CMK (cell line): ENCODE measurements at places on chromosomes 3 and 15.

DNA sequence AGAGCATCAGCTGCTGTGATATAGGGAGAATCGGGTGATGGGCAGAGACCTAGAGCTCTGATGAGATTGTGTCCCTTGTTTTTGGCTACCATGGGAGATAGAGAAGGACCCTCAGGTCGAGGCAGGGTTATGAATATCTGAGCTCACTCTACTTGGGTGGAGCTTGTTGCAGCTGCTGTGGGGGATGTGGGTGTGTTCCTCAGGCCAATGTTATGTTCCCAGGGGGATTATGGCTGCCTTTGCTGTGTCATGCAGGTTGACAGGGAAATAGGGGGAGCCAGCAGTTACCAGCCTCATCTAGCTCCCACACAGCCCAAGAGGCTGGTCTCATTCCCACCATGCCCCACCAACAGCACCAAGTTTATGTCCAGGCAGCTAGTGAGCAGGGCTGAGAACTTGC lies 131.5 kb downstream of the TRIM42 start:
- DNase-seq, result no peak

DNA sequence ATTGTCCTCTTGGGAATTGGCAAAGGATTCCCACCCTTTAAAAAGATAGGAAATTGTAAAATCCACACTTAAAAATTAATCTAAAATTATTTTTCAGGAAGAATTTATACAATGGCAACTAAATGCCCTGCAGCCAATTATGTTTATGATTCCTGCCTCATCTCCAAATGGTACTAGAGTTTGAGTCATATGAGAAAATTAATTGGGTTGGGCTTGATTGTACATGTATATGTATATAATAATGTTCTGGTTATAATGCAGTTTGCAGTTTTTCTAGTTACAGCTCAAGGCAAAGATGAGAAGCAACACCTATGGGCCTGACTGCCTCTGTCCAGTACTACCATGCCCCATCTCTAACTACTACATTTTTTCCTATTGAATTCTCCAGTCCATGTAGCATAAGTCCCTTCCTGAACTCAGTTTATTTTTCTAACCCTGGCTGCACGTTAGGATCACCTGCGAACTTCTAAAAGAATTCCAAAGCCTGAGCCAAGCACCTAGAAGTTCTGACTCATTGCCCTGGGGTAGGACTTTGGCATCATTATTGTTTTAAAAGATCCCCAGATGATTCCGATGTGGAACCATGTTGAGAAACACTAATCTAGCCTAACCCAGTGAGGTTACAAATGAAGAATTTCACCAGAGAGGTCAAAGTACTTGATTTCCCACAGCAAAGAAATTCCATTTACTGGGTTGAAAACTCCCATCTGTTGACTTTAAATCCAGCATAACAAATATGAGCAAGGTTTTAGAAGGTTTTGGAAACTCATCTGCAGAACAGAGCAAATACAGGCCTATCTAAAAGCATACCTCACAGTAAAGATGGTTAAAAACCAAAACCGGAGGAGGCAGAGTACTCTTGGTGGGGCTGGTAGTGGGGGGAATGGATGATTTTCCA lies 19.4 kb downstream of the TGFBR2 start:
- DNase-seq, result no peak

DNA sequence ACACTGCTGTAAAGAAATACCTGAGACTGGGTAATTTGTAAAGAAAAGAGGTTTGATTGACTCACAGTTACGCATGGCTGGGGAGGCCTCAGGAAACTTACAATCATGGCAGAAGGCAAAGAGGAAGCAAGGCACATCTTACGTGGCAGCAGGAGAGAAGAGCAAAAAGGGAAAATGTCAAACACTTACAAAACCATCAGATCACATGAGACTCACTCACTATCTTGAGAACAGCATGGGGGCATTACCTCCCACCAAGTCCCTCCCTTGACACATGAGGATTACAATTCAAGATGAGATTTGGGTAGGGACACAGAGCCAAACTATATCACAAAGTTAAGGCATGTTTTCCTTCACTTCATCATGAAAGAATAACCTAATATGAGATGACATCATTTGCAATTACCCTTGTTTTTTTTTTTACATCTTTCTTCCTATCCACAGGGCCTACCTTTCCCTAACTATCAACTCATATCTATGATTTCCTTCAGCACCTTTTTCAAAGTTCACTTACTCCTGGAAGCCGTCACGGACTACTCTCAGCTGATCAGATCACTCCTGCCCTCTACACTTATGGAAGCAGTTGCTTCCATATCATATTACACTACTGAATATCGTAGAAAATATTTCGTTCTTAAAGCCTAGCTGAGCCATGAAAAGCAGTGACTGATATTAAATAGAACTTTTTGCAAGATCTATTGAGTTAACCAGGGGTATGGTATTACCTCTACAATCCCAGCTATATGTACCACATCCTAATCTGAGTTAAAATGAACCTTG lies 25.5 kb upstream of the ATP8B4 start:
- no peak for DNase-seq

- no peak for DNase-seq
These were observed 162.9 kb upstream of the STT3B start for GRCh38 chr3:31369637-31370379.

DNA sequence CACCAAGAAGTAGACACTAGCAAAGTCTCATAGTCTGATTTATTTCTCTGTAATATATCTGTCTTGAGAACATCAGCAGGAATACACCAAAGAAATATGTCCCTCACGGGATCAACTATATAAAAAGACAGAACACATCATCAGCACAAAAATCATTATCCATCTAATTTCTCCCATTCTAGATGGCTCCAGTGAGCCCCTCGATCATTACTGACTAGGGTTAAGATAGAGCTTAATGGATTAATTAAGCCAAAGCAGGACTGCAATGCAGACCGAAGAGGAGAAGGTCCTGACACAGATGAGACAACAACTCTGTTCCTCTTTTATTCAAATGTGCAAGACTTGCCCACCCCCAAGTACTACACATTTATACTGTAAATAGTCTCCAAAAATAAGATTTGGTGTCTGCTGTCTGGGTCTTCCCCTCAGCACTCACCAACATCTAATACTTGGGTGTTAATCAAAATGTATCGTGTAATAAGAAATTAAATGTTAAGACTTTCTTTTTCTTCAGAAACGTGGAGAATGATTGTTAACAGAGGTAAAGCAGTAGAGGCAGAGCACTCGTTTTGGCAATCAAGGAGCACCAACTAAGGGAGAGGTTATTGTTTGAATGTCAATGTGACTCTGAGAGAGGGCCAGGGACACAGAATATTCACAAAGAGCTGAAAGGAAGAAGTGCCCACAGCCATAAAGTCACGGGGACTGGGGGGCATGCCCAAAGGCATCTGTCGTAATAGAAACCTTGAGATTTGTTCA lies 133.6 kb downstream of the TIGIT start:
- no peak for DNase-seq

- no peak for DNase-seq
These were observed 7.3 kb downstream of the ADAM10 start for GRCh38 chr15:58742022-58742813.

GRCh38 chr3:99637016-99637367 lies 1.4 kb upstream of the COL8A1 start:
- DNase-seq, result no peak
